ENCODE measurements at places on chromosomes 1 and 21.

DNA sequence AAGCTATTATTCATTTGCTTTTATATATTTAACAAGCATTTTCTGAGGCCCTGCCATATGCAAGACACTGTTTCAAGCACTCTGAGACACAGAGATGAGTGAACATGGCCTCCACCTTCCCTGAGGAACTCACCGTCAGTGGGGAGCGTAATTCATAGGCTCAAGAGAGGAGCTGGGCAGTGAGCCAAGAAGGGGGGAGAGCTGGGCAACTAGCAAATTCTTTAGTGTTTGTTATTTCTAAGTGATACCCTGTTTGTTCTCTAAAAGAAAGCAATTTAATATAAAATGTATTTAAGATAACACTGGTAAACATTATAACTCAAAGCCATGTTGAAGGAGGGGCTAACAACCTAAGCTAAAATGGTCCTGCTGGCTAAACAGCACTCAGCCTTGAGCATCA lies 119.2 kb upstream of the NGF start:
- no peak for DNase-seq

DNA sequence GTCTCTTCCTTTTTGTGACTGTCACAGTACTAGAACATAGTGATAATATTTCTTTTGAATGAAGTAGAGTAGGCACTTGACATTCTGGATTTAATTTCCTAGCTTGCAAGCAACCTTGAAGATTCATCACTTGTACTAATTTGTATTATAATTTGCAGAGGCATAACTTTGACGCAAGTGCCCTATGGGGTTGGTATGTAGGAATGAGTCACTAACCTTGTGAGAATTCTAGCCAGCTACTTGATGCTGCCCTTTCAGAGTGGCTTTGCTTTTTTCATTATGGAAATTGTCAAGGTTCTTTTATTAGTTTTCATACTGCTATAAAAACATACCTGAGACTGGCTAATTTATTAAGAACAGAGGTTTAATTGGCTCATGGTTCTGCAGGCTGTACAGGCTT lies 13.7 kb upstream of the DPH5 start:
- DNase-seq = no peak

- no peak for DNase-seq
These were observed 10.5 kb downstream of the KIAA1614 start for GRCh38 chr1:180923021-180923841.

DNA sequence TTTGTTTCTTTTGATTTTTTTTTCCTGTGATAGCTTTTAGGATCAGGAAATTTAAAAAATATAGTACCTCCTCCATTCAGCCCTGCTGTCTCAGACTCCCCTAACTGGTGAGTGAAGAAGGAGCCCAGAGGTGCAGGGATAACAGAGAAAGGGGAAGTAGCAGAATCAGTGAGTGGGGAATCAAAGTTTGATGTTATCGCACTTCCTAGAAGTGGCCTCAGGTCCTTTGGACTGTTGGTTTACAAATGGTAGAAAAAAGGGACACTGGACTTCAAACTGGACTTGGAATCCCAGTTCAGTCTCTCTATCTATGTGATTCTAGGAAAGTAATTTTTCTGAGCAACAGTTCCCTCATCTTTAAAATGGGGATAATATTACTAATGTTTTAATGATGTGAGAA lies 99.5 kb downstream of the FGGY start:
- no peak for DNase-seq

Measured in stimulated activated CD8-positive, alpha-beta memory T cell treated with anti-CD3 and anti-CD28 coated beads, Interleukin-12 subunit alpha, Interleukin-12 subunit beta, amount 100 ng/mL, for 4 hours (primary cell).